RWPE1 (cell line): ENCODE measurements at places on chromosomes 2 and 18.

DNA sequence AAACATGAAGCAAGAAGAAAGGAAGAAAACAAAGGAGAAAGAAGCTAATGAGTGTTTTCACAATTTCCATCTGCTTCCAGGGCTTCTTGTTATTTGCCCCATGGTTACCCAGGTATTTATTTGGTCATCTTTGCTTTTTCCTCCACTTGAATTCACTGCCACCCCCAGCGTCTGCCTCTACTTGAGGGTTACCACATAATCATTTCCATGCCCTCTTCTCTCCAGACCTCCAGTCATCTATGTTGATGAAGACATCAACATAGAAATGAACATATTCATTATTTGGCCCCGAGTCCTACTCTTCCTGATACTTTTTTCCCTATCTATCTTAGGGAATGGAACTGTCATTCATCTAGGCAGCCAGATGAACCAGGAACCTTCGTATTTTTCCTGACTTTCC lies 133.6 kb upstream of the CAVIN2 start:
- DNase-seq: no peak

DNA sequence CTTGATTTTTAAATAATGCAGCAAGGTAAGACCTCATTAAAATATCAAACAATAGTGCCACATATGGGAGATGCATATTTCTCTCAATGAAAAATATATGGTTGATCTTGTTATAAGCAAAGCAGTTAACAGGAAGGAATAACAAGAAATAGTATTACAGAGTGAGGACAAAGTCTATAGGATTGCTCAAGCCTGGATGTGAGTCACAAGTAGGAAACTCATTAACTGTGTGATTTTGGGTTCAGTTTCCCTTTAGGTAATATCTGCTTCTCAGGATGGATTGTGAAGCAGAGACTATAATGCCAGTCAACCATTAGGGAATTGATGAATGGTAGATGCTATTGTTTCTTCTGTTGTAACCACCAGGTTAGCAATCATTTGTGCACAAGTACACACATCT lies 42.9 kb upstream of the SPHKAP start:
- no peak for DNase-seq

- peak; percentile 17 for DNase-seq
Measured at GRCh38 chr2:233351423-233351822, 2.9 kb upstream of the DGKD start.

GRCh38 chr2:30445266-30445821 lies 1.7 kb upstream of the LCLAT1 start:
- no peak for DNase-seq

- no peak for DNase-seq
Measured at GRCh38 chr18:43868497-43868995, 591.3 kb upstream of the SYT4 start.

- DNase-seq: no peak
Measured at GRCh38 chr18:37389684-37390368, 175.8 kb downstream of the CELF4 start.

GRCh38 chr2:214533541-214533940 lies 122.7 kb downstream of the VWC2L start:
- no peak for DNase-seq

DNA sequence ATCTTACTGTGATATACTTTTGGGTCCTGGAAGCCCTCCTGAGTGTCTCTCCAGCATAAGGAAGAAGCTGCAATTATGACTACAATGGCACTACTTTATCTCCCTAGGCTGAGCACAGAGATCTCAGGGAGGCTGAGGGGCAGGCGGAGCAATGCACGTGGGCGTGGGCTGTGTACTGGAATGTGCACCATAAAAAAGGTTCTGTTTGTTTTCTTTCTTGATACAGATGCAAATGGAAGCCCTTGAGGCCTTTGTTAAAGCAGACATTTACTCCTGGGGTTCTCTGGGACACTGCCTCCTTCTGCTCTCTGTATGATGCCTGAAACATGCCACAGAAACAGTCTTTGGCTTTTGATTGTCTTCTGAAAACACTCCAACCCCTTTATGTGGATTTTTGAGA lies 79.1 kb upstream of the DLX2 start:
- no peak for DNase-seq

GRCh38 chr2:43593254-43593653 lies 2.6 kb downstream of the THADA start:
- DNase-seq: no peak

DNA sequence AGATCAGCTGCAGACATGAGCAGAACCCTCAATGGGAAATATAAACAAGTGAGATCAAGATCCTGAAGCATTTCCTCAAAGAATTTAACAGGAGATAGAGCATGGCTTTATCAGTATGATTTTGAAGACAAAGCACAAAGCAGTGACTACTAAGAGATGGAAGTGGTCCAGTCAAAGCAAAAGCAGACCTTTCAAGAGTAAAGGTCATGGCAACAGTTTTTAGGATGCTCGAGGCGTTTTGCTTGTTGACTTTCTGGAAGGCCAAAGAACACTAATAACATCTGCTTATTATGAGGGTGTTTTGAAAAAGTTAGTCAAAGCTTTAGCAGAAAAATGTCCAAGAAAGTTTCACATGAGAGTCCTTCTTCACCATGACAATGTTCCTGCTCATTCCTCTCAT lies 128.5 kb downstream of the KCNE4 start:
- no peak for DNase-seq

DNA sequence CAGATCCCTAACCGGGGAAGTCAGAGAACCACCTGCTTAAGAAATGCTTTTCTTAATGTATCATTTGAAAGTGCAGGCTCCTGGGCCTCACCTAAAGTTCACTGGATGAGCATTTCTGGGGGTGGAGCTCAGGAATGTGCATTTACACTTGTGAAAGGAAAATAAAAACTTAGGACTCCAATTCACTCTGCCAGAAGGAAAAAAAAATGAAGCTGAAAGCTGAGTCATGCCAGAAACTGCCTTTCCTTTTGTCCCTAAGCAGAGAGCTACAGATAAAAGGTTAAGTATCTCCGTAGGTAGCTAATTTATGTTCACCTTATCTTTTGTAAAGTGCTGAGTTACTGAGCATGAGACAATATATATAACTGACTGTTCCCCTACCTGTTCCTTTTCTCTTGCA lies 229.5 kb upstream of the MEX3C start:
- DNase-seq: no peak

DNA sequence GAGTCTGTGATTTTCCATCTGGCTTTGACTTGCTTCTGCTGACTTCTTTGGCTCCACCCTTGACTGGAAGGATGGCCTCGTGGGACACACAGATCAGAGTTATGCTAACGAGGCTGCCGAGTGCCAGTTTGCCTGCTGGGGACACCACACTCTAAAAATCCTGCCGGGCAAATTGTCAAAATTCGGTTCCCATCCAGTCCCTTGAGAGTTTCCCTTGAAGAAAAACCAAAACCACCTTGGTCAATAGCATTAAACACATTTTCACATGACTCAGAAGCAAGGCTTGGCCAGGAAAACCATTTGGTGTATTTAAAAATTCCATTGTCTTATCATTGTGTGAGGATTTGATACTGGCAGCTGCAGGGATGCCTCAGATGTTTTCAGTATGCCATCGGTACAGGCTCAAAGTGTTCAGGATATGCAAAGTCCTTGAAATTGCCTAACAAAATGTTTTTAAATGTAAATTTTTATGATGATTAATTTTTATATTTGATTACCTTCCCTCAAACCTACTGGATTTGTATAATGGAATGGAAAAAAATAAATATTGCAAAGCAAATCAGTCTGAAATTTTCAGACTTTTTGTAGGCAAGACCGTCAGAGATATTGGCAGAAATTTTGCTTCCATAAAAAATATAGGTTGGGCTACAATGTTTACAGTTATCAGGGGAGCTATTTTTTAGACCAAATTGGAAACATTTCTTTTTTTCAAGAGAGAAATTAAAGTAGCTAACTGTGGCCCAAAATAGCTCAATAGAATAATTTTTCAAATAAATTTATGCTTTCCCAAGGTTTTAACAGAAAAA lies 41.6 kb downstream of the KCNE4 start:
- no peak for DNase-seq

DNA sequence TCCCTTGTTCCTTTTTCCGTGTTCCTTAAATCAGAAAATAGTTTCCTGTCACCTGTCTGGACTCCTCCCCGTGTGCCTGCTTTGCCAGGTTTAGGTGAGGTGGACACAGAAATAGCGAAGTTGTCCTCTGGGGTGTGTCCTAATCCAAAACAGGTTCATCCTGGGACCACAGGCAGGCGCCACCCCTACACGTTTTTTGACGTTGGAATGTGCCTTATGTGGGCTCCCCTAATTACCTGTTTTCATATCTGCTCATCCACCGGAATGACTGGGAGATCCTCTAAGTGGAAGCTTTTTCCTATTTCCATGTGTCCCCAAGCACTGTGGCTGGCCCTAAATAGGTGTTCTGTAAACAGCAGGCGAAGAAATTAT lies 49.0 kb upstream of the PAIP2B start:
- DNase-seq: no peak

DNA sequence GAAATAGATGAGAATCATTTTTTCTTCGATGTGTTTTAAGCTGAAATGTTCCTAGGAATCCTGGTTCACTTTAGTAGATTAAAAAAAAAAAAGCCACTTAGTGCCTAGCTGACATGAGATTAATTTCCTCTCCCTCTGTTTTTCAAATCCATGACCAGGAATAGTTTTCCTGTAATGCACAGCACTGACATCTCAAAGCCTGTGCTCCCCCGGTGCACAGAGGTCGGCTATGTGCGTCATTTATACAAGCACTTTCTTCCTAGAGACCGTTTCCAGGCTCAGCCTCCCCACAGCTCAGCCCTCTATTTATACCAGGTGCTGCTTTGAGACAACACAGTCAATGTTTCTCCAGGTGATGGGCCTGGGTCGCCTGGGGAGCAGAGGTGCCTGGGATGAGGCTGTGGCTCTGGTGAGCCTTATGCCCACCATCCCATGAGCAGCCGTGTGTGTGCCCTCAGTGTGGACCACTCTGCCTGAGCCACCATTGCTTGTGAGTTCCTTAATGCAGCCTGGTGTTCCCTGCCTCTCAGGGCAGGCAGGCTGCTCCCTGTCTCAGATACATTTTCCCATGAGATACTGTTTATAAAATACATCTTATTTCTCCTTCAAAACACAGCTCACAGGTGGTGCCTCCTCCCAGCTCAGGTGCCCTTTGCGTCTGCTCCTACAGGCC lies 515.7 kb upstream of the HS6ST1 start:
- no peak for DNase-seq

GRCh38 chr18:45109706-45110105 lies 429.0 kb downstream of the SETBP1 start:
- no peak for DNase-seq

GRCh38 chr18:10289251-10289650 lies 165.2 kb upstream of the APCDD1 start:
- no peak for DNase-seq

GRCh38 chr2:47041891-47042684 lies 113.0 kb downstream of the STPG4 start:
- no peak for DNase-seq

DNA sequence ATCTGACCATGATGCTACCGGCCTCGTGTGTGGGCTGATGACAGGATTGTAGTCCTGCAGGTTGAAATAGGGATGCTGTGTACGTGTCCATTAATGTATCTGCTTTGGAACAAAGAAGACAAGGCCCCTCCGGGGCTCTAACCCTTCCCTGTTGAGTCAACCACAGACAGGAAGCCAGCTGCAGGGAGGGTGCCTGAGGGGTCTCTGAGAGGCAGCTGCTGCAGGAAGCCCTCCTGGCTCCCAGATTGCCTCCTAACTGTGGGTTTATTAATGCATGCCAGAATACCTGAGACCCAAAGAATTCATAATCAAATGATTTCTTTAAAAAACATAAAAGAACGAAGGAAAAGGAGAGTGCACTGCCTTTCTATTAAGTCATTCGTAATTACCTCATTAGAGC lies 140.4 kb downstream of the CELF4 start:
- no peak for DNase-seq

GRCh38 chr2:54042341-54042740 lies 71.5 kb upstream of the PSME4 start:
- no peak for DNase-seq

DNA sequence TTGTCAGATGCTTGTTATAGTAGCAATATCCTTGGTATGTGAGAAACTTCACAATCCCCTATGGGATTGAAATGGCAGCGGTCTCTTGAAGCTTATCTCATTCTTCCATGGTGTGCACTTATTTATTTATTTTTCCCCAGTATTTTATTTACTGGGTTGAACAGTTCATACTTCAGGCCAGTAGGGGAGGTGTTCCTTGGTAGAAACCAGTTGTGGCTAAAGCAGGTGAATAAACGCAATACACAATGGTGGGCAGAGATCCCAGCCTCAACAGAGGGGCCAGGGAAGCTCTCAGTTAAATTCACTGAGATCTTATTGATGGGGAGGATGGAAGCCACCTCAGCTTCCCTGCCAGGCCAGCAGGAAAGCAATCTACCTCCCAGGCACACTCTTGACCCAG lies 93.7 kb upstream of the SRD5A2 start:
- no peak for DNase-seq

DNA sequence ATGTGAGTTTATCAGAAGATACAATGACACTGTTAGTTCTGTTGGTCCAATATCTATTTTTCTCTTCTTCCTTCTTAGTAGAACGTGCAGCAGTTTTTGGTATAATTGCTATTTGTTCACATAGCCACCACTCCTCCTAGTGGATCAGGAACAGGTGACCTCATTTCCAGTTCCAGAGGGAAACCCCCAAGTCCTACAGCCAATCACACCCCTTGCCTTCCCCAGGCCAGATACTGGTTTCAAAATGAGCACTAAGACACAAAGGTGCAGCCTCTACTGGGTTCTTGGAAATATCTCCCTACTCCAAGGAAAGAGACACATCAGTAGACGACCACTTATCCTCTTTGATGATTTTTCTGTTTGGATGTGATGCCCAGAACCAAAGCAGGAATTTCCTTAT lies 103.2 kb downstream of the TCF4 start:
- no peak for DNase-seq

- no peak for DNase-seq
Measured at GRCh38 chr18:2644535-2644934, 11.0 kb upstream of the SMCHD1 start.

GRCh38 chr2:177255227-177255601 lies 9.3 kb downstream of the NFE2L2 start:
- no peak for DNase-seq

DNA sequence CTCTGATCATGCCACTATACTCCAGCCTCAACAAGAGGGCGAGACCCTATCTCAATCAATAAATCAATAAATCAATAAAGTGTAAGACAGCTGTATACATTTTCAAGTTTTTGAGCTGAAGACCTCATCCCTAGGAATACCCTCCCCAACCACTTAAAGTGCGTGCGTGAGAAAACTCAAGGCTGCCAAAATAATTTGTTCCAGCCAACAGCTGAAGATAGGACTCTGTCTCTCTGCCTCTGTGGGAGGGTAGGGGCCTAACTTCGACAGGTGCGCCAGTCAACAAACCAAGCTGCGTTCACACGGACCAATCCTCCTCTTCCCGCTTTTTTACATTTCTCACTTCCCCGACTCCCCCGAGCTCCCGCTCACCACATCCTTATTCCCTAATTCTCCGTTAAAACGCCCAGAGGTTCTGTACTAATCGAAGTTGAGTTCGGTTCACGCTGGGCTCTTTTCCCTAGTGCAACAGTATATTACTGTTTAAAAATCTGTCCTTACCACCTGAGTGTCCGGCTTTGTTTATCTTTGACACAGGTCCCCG lies 618 bp downstream of the POLR2D start:
- DNase-seq: peak; percentile 33

GRCh38 chr18:3427944-3428343 lies 22.0 kb upstream of the TGIF1 start:
- no peak for DNase-seq
